AG08396 (cell line): ENCODE measurements at places on chromosomes 11 and 22.

GRCh38 chr11:34446386-34446785, 7.7 kb downstream of the CAT start:
- DNase-seq, result no peak

GRCh38 chr11:119488256-119488995, 65.5 kb upstream of the THY1 start:
- DNase-seq, result no peak

DNA sequence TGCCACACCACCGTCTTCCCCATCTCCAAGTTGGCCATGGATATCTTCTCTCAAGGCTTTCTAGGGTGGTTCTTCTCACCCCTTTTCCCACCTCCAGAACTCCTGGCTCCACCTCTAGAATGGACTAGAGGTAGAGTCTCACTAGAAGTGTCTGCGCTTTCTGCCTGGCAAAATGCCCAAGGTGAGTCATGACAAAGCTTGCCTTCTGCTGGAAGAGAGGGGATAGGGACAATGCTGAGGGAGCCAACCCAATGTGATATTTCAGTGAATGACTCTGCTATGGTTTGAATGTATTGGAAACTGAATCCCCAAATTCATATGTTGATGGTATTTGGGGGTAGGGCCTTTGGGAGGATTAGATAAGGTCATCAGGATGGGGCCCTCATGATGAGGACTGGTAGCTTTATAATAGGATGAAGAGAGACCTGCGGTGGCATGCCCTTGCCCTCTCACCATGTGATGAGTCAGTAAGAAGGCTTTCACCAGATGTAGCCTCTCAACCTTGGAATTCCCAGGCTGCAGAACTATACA, 4.1 kb upstream of the CD82 start:
- DNase-seq, result no peak

- DNase-seq, result no peak
Measured at GRCh38 chr11:118881228-118881627, 2.5 kb upstream of the CXCR5 start.

DNA sequence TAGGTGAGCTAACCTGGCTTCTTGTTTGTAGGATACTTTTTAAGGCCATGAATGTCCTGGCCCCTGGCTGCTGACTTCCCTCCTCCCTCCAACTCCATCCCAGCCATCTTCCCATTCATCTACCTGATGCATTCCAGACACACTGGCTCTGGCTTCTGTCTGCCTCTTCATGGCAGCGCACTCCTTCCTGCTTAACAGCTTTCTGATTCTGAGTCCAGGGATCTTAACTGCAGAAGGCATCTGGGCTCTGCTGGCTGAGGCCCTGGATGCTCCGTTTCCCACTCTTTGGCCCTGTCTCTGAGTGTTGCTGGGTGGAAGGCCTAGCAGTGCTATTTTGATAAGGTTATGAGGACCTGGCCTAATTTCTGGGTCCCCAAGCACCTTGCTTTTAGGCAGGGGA, 1.8 kb upstream of the THY1 start:
- DNase-seq, result no peak

GRCh38 chr11:70733327-70734325, 335.3 kb downstream of the CTTN start:
- no peak for DNase-seq

GRCh38 chr22:22069450-22070370, 87.1 kb upstream of the TOP3B start:
- no peak for DNase-seq

- DNase-seq, result no peak
Measured at GRCh38 chr11:95671768-95672167, 117.8 kb downstream of the FAM76B start.

- DNase-seq, result no peak
Measured at GRCh38 chr11:86955111-86955360, 159 bp downstream of the FZD4 start.

- DNase-seq, result no peak
Measured at GRCh38 chr11:133181667-133182066, 350.6 kb downstream of the OPCML start.

GRCh38 chr11:127003260-127003981, 2.9 kb upstream of the KIRREL3 start:
- peak; percentile 80 for DNase-seq

DNA sequence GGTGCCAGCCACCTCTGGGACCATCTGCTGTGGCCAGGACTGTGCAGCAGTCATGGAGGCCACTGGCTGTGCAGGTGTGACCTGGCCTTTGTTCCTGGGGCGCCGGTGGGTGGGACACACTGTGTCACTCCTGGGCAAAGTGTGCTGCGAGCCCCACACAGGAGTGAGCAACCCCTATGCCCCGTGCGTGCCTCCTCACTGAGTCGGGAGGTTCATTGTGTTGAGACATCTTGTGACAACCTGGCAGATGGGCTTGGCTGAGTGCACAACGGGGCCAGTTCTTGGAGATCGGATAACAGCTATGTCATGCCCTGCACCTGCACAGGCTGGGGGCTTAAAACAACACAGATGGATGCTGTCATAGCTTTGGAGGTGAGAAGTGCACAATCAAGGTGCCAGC, 13.5 kb downstream of the ANO1 start:
- no peak for DNase-seq

DNA sequence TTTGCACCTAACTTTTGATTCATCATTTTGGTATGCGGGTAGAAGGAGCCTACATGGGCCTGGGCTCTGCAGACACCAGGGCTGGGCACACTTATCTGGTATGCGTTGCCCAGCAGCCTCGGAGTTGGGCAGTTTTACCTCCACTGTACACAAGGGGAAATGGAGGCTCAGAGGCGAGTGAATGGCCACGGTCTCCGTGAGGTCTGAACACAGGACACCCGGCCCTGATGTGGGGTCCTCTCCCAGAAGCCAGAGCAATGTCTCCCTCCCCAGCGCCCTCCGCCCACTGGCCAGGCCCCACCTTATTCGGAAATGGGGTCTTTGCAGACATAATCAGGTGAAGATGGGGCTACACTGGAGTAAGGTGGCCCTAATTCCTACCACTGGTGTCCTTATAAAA, 43.7 kb downstream of the OSBPL5 start:
- DNase-seq, result no peak

DNA sequence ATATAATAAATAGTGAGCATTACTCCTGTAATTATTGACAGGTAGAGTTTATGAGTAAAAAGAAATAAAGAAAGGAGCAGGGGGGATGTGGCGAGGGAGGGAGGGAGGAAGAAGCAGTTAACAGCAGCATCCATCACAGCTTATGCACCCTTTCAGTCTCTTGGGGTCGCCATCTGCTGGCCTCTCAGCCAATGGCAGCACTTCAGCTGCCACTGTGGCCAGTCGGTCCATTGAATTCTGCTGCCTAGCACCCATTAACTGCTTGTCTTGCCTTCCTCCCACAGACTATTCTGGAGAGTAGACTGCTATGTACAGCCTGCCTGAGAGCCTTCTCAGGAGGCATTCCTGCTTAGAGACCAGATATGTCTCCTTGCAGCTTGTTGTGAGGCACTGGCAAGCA, 388.3 kb downstream of the TENM4 start:
- no peak for DNase-seq

GRCh38 chr11:16925561-16926065, 88.6 kb downstream of the PLEKHA7 start:
- DNase-seq, result peak; percentile 66
